ENCODE measurements at places on chromosomes 16 and 17. TPM values are rescaled to one million over a fixed set of nuclear protein-coding genes. Genes with fewer than 3 reads are reported as not detected.

Gene ESRP2
- total RNA-seq: 0.54 TPM

Gene SPEM2
- not detected for total RNA-seq

Gene EFCAB5
- total RNA-seq: not detected

Gene SBK1
- total RNA-seq: 0.10 TPM

Gene TP53TG3C
- not detected for total RNA-seq

Gene MT2A
- total RNA-seq: 575 TPM

Gene CCL17
- total RNA-seq: not detected

Gene ZNF423
- total RNA-seq: 2.5 TPM

Gene HOXB4
- total RNA-seq: 6.9 TPM

Gene LGALS3BP
- 80.6 TPM for total RNA-seq

Gene PERCC1
- total RNA-seq: not detected

Gene MEOX1
- 6.4 TPM for total RNA-seq
